ENCODE measurements at places on chromosomes 2 and 18.

- no peak for DNase-seq
These were observed 54.7 kb downstream of the ARHGAP15 start for GRCh38 chr2:143183804-143184463.

GRCh38 chr2:98487101-98487805 lies 42.6 kb downstream of the INPP4A start:
- no peak for DNase-seq

DNA sequence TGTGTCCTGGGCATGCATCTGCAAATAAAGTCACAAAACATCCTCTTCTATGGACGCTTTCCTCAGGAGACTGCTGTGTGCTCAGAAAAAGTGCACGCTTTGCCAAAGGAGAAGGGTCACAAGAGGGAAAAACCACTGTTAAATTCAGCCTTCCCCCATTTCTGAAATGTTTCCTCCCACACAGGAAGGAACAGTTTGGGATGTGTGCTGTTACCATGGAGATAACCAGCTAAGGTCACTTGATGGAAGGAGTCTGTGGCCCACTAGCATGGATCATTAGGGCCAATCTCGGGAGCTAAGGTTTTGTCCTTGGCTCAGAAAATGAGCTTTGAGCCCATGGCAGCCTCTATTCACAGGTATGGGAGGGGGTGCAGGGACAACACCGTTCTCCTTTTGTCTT lies 5.6 kb downstream of the KCNE4 start:
- DNase-seq, result no peak

DNA sequence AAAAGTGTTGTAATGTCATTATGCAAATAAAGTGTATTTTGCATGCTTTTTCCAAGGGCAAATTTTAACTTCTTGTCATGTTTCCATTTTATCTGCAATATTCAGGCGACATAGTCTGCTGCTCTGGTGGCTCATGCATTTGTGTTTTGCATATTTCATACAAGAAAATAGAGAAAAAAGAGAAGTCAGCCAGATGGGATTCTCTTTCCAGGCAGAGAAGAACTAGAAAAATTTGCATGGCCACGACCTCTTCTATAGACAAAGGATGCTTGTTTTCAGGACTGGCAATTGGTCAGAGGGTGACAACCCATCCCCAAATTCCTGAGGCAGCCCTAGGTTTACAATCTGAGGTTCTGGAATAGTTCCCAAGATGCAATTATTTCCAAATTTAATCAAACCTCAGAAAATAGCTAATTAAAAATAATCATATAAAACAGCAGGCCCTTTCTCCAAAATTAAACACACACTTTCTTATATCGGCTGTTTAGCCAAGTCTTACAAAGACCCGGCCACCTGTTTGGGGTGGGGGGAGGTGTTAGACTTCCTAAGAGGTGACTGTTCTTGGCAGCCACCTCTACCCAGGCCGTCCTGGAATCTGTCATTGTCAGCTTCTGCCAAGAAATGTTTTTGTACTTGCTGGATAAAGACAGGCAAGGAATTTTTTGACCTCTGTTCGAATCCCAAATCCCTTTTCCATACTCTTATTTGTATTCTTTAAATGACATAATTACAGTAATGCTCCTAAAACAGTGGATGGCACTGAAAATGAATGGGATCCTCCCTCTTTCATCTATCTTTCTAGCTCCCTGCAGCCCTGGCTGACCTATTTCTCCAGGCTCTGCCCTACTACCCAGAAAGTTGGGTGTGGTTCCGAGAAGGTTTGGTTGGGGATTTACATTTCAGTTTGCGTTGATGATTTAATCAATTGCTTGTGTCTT lies 20.8 kb upstream of the SOS1 start:
- DNase-seq, result peak; percentile 3

All from stimulated activated naive CD4-positive, alpha-beta T cell treated with Interleukin-2 at 50 U/mL for 16 hours (primary cell).